ENCODE measurements at places on chromosomes 4 and X. TPM values are rescaled to one million over a fixed set of nuclear protein-coding genes. Genes with fewer than 3 reads are reported as not detected.

TMPRSS11F gene
- total RNA-seq: not detected

DNAAF6 gene
- not detected for total RNA-seq

DGAT2L6 gene
- total RNA-seq: not detected

DNA sequence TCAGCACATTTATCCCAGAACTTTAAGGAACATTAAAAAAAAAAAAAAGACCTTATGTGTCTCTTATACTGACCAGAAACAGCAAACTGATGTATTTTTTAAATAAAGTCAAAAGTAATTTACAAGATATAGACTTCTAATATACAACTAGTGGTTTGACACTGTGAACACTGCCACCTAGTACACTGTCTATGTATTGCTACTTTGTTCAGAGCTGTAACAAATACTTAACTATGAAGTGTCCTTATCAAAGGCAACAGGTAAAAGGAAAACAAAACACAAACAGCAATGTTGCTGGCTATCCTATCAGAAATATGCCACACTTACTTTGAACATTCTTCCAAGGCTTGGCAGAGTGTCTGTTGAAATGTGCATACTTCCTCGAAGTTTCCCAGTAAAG is 60.4 kb downstream of the CD40LG start:
- H3K27me3 ChIP-seq: no peaks in the 10 kb centered on the region
- DNase-seq: no peak
- H3K4me1 ChIP-seq: peaks cover 7% of the 10 kb centered on the region
- H3K27ac ChIP-seq: no peak overlapping the region

TET2 gene
- total RNA-seq: 2.9 TPM

ZNF157 gene
- total RNA-seq: 1.7 TPM

SUPT20HL1 gene
- not detected for total RNA-seq

DNA sequence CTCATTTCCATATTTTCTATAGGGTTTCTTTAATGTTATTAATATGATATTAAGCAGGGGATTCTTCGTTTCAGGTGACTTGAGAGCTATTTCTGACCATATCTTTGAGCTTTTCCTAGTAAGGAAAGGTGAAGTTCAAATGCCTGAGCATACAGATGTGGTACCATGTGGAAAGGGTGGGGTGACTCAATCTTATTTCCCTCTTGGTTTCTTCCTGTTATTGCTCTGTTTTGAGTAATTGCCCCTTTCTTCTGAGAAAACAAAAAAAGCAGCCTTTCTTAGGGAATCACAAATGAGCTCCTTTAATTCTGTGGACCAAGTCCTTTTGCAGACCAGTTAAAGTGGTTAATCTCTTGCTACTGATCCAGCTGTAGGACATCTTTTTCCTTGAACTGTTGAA is 41.0 kb upstream of the AGA start:
- H3K27me3 ChIP-seq: no peaks in the 10 kb centered on the region
- H3K4me1 ChIP-seq: peaks cover 28% of the 10 kb centered on the region
- H3K27ac ChIP-seq: no peak overlapping the region
- DNase-seq: no peak

- no peaks in the 10 kb centered on the region for H3K36me3 ChIP-seq
- no peak for DNase-seq
- no peak overlapping the region for H3K27ac ChIP-seq
- H3K27me3 ChIP-seq: no peaks in the 10 kb centered on the region
These were observed 33.3 kb downstream of the HMGN5 start for GRCh38 chrX:81168391-81168790.

DNA sequence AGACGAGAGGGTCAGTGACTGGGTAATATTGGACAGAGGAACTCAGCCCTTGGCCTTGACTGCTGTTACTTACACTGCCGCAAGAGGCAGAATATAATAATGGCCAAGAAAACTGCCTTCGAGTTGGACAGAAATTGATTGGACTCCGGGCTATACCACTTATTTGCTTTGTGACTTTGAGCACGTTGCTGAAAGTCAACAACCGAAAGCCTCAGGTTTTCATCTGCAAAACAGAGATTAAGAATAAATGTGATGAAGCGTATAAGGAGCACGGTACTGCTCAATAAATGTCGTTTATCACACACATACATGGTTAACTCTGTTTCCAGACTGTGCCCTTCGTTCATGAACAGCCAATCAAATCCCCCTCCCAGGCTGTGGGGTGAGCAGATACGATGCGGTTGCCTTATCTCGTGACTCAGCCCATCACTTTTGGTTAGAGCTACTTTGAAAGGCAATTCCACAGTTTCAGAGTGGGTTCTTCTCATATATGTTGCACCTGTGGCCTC is 91.6 kb downstream of the TSPAN7 start:
- H3K36me3 ChIP-seq: no peaks in the 10 kb centered on the region
- peaks cover 4% of the 10 kb centered on the region for H3K4me1 ChIP-seq
- no peak for DNase-seq

- H3K27me3 ChIP-seq: no peaks in the 10 kb centered on the region
- no peak for DNase-seq
- peaks cover 5% of the 10 kb centered on the region for H3K4me1 ChIP-seq
- H3K27ac ChIP-seq: no peak overlapping the region
- H3K36me3 ChIP-seq: peaks cover 5% of the 10 kb centered on the region
- no peak overlapping the region for H3K4me3 ChIP-seq
These were observed 51.6 kb downstream of the RS1 start for GRCh38 chrX:18620349-18620748.

- H3K4me3 ChIP-seq: peak overlapping the region; percentile 52
- peak; percentile 14 for DNase-seq
- no peak overlapping the region for H3K27ac ChIP-seq
- H3K36me3 ChIP-seq: no peaks in the 10 kb centered on the region
- peaks cover 47% of the 10 kb centered on the region for H3K27me3 ChIP-seq
These were observed 1.5 kb downstream of the ELF4 start for GRCh38 chrX:130108647-130109428.

ASB11 gene
- total RNA-seq: not detected

DNA sequence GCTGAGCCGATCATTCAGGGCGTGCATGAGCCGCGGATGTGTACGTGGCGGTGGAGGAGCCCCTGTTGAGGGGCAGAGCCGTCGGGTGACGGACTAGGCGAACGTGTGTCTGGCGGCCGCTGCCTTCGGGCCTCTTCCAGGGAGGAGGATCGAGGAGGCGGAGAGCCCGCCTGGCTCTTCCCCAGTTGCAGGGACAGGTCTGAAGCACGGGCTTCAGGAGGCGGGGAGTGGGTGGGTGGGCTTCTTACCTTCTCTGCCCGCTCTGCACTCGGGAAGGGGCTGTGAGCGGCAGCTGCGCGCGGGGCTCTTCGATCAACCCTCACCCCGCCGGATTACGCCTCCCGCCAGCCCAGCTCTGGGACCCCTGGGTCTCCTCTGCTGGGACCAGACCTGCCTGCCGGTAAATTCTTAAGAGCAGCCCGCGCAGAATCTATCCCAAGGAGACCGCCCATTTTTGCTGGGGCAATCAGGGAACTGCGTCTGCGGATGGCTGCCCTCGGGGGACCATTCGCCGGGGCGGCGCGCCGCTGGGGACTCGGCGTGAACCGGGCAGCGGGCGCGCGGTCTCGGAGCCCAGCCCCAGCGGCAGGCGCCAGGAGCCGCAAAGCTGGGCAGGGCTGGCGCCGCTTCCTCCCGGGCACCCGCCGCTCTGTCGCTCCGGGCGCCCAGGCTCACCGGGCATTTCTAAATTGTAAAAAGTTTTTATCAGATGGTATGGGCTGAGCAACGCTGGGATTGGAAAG is 4.9 kb downstream of the PLAC8 start:
- H3K27ac ChIP-seq: no peak overlapping the region
- peaks cover 32% of the 10 kb centered on the region for H3K4me1 ChIP-seq
- peak overlapping the region; percentile 81 for H3K4me3 ChIP-seq
- no peaks in the 10 kb centered on the region for H3K36me3 ChIP-seq
- DNase-seq: peak; percentile 65
- peaks cover 16% of the 10 kb centered on the region for H3K27me3 ChIP-seq

AREG gene
- 0.32 TPM for total RNA-seq

- no peak overlapping the region for H3K4me3 ChIP-seq
- peaks cover 20% of the 10 kb centered on the region for H3K4me1 ChIP-seq
- H3K27me3 ChIP-seq: no peaks in the 10 kb centered on the region
- DNase-seq: no peak
- H3K36me3 ChIP-seq: no peaks in the 10 kb centered on the region
- H3K27ac ChIP-seq: no peak overlapping the region
These were observed 27.8 kb downstream of the ELF4 start for GRCh38 chrX:130082244-130083106.

SPATA18 gene
- total RNA-seq: 6.6 TPM

GRCh38 chr4:26238778-26239679 is 81.8 kb upstream of the RBPJ start:
- H3K27me3 ChIP-seq: no peaks in the 10 kb centered on the region
- DNase-seq: no peak
- H3K36me3 ChIP-seq: no peaks in the 10 kb centered on the region
- H3K4me1 ChIP-seq: peaks cover 27% of the 10 kb centered on the region
- peak overlapping the region; percentile 38 for H3K27ac ChIP-seq
- H3K4me3 ChIP-seq: peak overlapping the region; percentile 10

DNA sequence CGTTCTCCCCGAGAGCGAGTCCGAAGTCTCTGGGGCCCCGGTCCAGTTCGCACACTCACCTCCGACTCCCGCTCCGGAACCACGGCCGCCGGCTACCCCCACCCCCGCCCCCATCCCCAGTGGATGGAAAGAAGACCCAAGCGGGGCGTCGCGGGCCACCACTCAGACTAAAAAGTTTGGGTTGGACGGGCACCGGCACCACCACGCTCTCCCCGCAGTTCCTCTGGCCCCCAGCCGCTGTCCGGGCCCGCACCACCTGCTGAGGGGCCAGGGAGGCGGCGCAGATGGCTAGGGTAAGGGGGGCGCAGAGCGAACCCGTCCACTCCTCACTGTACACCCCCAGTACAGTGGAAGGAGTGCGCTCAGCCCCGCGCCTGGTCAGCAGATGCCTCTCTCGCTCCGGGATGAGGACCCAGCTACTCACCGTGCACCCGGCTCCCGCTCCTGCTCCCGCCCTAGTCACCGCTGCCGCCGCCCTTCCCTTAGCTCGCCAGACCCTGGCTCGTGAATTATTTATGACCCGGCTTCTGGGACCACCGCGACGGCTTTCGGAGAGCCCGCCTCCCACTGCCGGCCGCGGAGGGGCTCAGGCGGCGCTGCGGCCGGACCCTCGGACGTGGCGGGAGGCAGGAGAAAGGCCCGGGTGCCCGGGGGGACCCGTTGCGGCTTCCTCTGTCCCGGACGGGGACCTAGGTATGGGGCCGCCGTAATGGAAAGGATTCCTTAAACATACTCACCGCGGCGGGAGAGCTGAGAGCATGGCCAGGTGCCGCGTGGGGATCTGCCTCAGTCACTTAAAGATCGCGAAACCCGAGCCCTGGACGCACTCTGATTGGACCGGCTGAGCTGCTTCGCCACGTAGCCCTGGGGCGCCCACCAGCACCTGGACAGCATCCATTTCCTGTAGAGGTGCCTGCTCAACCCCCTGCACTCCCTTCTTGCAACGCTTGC is at the start of gene PROM1:
TSS of gene PROM1 (minus strand) at position 783 of the 951 bp plus-strand sequence. CDS start 8,117 bp downstream, outside the sequence.
- peaks cover 37% of the 10 kb centered on the region for H3K4me1 ChIP-seq
- peak; percentile 74 for DNase-seq
- no peak within 1 kb of the TSS for H3K27ac ChIP-seq
- H3K4me3 ChIP-seq: peak within 1 kb of the TSS; percentile 87
- peaks cover 43% of the 10 kb centered on the region for H3K27me3 ChIP-seq

NPY1R gene
- total RNA-seq: 21.5 TPM

DNA sequence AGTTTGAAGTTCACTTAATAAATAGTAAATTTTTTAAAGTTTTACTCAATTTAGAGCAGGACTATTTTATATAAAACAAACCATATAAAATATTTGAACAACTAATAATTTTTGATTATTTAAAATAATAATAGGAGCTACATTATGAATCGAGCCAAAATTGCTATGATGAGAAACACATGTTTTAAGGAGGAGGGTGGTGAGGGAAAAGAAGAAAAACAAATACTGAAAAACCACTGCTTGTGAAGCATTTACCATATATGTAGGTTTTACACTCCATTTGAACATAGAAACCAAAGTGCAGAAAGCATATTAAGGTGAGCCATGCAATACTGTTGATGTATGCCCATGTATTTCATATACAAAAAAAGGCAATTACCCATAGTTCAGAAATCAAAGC is 448.9 kb downstream of the FSTL5 start:
- no peak for DNase-seq
- no peaks in the 10 kb centered on the region for H3K4me1 ChIP-seq
- H3K27me3 ChIP-seq: no peaks in the 10 kb centered on the region

GRCh38 chr4:154441124-154441523 is 50.5 kb downstream of the DCHS2 start:
- H3K4me1 ChIP-seq: no peaks in the 10 kb centered on the region
- H3K27me3 ChIP-seq: no peaks in the 10 kb centered on the region
- H3K36me3 ChIP-seq: no peaks in the 10 kb centered on the region
- DNase-seq: no peak
- H3K27ac ChIP-seq: no peak overlapping the region

GRCh38 chr4:79209081-79209480 is 116.8 kb downstream of the NAA11 start:
- H3K4me3 ChIP-seq: no peak overlapping the region
- H3K27me3 ChIP-seq: no peaks in the 10 kb centered on the region
- no peak overlapping the region for H3K27ac ChIP-seq

- H3K27ac ChIP-seq: no peak overlapping the region
- no peak overlapping the region for H3K4me3 ChIP-seq
- peaks cover 31% of the 10 kb centered on the region for H3K36me3 ChIP-seq
- DNase-seq: no peak
- no peaks in the 10 kb centered on the region for H3K27me3 ChIP-seq
- no peaks in the 10 kb centered on the region for H3K4me1 ChIP-seq
These were observed 527.7 kb upstream of the CXorf51A start for GRCh38 chrX:147342197-147342596.

DNA sequence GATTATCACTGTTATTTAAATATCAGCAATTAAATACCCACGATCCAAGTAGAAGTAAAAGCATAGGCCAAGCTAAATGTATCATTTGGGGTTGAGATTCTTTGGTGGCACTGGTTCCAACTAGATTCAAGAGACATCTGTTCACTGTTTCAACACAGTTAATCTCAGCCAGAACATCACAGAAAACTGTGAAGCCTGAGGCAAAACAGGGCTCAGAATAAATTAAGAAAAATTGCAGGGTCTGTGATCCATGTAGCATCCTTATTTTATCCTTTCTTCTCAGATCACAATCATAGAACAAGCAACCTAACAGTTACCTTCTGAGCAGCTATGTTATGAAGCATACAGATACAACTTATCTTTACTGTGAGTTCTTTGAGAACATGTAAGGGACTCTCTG is 23.7 kb downstream of the YTHDC1 start:
- no peaks in the 10 kb centered on the region for H3K27me3 ChIP-seq
- H3K4me3 ChIP-seq: no peak overlapping the region
- H3K27ac ChIP-seq: peak overlapping the region; percentile 50
- H3K36me3 ChIP-seq: peaks cover 84% of the 10 kb centered on the region
- DNase-seq: no peak
- no peaks in the 10 kb centered on the region for H3K4me1 ChIP-seq

DNA sequence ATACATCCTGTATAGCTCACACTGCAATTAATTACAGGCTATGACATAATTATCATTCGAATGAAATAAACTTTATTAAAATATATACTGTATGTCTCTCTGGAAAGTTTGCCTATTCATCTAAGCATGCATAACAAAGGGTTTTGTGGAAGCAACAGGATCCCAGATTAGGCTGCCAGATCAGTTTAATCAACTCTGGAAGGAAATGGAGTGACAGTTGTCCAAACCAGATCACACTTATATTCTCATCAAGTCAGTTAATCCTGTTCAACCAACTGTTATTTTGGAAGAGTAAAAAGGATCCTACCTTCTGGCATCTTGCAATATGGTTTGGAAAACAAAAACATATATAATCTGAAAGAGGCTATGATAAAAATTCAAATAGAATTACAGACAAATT is 312.2 kb downstream of the FAT4 start:
- H3K4me3 ChIP-seq: no peak overlapping the region
- no peak overlapping the region for H3K27ac ChIP-seq
- H3K27me3 ChIP-seq: no peaks in the 10 kb centered on the region
- no peak for DNase-seq
- no peaks in the 10 kb centered on the region for H3K36me3 ChIP-seq
- peaks cover 8% of the 10 kb centered on the region for H3K4me1 ChIP-seq
